Cardiac septum (tissue), 1 donor: ENCODE measurements at places on chromosomes 3 and 15.

- DNase-seq = no peak
Observed at GRCh38 chr3:143329567-143330211, 210.1 kb downstream of the CHST2 start.

DNA sequence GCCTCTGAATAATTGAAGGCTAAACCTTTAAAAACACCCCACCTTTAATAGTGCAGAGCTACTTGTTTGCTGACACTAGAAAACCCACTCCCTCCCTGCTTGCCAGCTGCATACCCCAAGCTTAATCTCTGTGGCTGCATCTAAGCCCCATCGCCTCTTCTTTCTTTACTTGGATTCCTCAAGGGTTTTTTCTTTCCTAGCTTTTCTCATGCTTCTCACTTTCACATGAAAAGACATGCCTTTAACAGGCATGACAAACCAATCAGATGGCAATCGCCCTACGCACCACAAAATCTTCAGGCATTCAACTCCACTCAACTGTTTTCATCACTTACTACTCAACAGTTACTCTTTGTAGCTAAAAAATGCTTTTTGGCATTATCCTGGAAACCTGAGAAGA lies 77.5 kb downstream of the PLD1 start:
- no peak for DNase-seq

DNA sequence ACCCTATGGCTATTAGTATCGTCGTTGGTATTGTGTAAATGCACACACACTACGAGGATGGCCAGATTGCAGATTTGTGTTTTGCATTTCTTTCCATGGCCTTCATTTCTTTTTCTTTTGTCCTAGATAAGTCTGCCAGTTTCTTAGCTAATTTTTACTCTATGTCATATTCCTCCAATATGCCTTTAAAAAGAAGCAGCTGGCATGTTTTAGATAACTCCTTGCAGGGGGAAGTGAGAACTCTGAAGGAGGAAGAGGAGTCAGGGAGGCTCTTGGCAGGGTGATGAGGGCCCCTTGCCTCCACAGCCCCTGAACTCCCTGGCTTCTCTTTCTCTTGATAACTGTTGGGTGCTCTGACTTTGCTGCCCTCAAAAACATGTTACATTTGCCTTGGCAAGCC lies 244.0 kb downstream of the GABRG3 start:
- no peak for DNase-seq

GRCh38 chr3:196121066-196121465 lies 39.2 kb upstream of the TFRC start:
- no peak for DNase-seq

GRCh38 chr3:159941038-159942000 lies 47.3 kb upstream of the IL12A start:
- no peak for DNase-seq

DNA sequence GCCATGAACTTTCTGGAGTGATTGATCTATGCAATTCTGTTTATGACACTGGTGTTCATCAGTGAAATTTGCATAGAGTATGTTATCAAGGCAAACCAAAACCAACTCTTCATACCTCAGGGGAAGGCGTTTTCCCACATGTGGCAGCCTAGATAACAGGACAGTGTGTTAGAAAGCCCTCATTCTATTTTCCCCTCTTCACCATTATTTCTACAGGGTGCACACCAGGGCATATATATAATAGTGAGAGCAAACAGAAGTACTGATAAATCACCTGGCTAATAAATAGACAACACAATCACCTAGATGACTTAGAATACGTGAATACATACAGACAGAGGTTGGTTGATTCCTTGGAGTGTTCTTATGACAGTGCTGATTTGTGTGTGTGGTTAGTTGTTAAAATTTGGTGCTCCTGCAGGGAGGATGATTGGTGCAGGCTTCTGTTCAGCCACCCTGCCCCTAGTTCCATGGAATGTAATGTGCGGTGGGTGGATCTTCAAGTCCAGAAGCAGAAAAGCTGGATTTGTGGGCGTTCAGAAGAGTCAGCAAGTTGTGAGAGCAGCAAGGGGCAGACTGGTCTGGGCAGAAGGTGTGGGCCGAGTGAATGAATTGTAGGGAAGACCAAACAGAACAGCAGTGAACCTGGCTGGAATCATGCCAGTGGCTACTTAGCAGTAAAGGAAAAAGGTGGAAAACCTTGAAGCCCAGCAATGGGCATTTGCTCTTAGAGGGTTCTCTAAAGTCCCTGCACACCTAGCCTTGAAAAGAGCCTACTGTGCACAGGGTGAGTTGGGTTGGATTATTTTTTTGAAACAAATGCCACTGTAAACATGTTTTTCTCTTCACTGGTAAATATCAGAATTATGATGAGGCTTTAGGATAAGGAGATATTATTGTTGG lies 11.7 kb upstream of the RARRES1 start:
- DNase-seq = no peak

GRCh38 chr3:127104586-127104985 lies 88.3 kb upstream of the PRR23E start:
- peak; percentile 29 for DNase-seq

GRCh38 chr3:103158183-103158582 lies 723.4 kb downstream of the ZPLD1 start:
- DNase-seq = no peak

GRCh38 chr15:32899126-32899596 lies 181.4 kb downstream of the GREM1 start:
- DNase-seq = no peak

- DNase-seq = no peak
Observed at GRCh38 chr15:49946681-49947080, 172.4 kb downstream of the ATP8B4 start.
